ENCODE measurements at places on chromosomes 5 and 9. TPM values are rescaled to one million over a fixed set of nuclear protein-coding genes. Genes with fewer than 3 reads are reported as not detected.

- DNase-seq = no peak
Observed at GRCh38 chr5:180126716-180127681, 55.4 kb upstream of the RNF130 start.

GRCh38 chr5:149953436-149954121, 7.0 kb upstream of the SLC26A2 start:
- DNase-seq = no peak

DNA sequence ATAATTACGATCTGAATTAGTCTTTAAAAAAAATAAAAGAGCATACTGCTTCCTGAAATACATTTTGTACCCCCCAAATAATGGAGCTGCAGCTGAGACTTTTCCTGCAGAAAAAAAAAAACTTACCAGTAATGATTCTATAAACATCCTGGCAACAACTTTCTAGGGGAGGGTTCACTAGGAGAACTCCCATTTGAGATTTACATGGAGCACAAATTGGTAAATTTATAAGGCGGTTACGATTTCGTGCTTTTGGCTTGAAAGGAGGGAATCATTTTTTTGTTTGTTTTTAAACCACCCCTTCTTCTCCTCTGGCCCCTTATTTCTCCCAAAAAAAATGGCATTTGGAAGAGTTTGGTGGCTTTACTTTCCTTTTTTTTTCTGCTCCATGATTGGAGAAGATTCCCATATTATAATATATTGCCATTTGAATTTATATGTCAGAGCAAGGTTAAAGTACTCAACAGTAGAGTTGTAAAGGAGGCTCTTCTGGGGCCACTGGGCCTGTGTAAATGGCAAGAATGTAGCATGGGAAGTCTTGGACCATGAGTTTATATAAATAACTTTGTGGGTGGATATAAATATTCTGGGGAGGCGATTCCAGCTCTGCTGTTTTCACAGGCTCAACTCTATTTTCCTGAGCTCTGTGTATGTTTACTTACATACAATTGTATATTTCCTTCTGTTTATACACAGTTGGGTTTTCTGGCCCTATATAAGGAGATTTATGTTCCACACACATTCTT, 159.9 kb downstream of the CSNK1G3 start:
- DNase-seq = no peak

DNA sequence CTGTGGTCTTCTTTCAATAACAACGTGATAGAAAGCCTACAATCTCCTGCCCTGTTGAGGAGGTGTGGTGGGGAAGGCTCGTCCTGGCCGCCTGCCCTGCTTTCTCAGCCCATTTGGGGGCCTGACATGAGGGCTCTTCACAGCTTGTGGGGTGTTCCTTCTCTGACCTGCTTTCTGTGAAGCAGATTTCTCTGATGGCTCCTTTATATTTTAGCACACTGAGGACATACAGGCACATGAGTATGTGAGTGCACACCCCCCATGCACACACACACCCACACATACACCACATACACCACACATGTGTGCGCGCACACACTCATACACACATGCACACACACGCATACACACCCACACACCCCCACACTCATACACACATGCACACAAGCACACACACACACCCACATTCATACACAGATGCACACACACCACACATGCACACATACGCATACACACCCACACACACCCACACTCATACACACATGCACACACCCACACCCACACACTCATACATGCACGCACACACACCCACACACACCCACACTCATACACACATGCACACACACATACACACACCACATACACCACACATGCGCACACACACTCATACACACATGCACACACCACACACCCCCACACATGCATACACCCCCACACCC, 117.5 kb downstream of the COL5A1 start:
- no peak for DNase-seq

DNA sequence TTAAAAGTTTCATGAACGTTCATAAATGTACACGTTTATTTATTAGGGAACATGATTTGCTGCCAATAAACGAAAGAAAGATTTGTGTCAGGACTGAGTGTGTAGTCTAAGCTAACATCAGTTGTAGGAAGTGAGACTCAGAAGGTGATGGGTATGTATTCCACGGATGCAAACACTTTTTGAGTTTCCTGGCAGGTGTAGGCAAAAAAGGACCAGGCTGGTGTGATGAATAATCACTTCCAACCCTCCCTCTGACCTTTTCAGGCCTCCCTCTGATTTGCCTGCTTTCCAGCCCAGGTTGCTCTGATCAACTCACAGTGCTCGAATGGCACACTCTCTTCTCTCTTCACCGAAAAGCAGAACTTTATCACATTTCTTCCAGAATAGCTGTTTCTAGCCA, 51.8 kb downstream of the BASP1 start:
- DNase-seq = no peak

DNA sequence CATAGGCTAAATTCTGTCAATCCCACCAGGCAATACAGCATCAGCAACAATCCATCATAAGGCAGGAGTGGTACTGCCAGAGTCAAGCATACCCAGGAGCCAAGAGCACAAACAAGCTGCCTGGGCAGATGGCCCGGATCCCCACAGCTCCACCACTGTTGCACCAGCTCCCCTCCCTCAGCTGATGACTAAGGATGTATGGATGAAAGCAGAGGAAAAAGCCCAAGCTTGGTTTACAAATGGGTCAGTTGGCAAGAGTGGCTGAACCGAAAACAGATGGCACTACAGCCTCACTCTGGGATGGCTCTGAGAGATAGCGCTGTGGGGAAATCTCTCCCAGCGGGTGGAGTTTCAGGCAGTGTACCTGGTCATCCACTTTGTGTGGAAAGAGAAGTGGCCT, 29.4 kb downstream of the DROSHA start:
- DNase-seq = no peak

The CDC25C gene
- total RNA-seq = 15.5 TPM

The DRD1 gene
- not detected for total RNA-seq

The WASHC1 gene
- 5.3 TPM for total RNA-seq

The ZNF484 gene
- 16.1 TPM for total RNA-seq

All from pulmonary artery endothelial cell (primary cell).